ENCODE measurements at places on chromosomes 11 and 22.

- no peak for DNase-seq
Observed at GRCh38 chr22:27959335-27960090, 40.5 kb upstream of the PITPNB start.

DNA sequence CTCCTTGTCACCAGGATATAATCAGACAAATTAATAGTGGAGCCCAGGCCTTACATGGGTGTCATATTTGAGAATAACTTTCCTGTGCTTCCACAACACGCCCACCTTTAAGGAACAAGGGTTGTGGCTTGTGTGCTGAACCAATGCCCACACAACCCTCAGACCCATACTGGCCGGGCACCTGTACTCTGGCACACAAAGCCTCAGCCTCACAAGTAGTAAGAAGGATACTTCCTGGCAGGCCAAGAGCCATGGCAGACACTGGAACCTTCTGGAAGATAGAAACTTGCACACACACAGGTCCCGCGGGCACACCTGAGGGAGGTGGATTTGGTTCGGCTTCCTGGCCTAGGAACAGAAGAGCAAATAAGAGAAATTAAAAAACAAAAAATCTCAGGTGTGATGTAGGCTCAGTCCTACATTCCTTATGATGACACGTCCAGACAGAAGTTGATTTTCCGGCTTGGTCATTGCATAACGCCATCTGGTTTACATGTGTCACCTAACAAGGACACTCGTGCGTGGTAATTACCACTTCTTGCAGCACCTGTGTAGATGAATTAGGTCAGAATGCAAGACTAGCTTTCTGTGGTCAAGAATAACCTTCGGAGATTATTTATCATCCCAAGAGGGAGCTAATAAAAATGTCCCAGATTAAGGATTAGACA lies 5.8 kb upstream of the BRD1 start:
- no peak for DNase-seq

GRCh38 chr11:22190827-22191463 lies 1.9 kb upstream of the ANO5 start:
- DNase-seq, result no peak

DNA sequence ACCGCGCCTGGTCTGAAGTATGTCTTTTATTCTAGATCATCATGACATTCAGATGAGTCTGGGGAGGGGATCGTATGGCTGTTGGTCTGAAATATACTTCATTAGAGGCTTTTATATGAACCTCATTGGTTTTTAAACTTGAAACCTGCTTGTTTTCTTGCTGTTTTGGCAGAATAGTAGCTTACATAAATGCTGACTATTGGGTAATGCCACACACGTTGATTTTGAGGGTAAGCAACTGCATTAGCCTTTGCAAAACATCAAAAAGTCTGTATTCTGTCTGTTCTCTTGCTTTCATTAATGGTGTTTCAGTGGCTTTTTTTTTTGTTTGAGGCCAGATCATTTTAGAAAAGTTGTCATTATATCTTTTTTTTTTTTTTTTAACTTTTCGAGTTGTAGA lies 14.2 kb downstream of the PPME1 start:
- DNase-seq, result no peak

DNA sequence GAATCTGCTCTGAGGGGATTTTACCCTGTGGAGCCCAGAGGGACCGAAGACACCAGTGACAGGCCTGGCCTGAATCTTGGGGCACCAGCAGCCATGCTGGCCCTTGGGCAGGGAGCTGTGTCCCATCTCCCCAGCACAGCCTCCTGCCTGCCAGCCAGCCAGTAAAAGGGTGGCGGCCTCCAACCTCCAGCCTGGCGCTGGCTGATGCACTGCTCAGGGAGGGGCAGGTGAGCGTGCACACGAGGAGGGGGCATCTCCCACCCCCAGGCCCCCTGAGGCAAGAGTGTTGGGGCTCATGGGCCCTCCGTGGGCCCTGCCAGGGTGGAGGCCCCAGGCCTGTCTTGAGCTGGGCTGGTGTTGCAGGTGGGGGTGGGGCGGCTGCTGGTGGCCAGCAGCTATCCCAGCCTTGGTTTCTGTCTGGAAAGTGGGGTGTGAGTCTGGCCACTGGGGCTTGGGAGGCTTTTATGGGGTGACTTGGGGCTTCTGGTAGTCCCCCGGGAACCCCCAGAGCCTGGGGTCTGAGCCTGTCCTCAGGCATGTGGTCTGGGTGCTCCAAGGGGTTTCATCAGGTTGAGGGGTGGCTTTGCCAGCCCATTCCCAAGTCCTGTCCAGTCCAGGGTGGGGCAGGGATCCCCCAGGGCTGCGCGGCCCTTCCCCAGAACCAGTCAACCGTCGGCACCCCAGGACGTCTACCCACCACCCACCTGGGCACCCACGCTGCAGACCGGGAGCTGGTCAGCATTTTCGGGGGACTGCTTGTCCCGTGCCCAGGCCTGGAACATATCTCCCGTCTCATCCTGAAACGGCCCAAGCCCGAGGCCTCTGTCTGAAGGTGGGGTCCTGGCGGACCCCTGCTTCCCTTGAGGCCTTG lies 17.8 kb downstream of the TSPAN4 start:
- no peak for DNase-seq

DNA sequence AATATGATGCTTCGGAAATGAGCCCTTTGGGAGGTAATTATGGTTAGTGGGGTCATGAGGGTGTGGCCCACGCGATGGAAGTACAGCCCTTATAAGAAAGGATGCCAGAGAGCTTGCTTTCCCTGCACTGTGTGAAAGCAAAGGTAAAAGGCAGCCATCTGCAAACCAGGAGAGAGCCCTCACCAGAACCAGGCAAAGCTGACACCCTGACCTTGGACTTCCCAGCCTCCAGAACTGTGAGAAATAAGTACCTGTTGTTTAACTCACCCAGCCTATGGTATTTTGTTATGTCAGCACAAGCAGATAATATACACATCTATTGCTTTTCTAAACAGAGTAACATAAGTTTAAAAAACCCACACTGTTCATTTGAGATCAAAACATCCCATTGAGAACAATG lies 50.7 kb downstream of the SYN3 start:
- no peak for DNase-seq

GRCh38 chr22:20469110-20469868 lies 26.3 kb downstream of the KLHL22 start:
- no peak for DNase-seq
